ENCODE measurements at places on chromosomes 5 and 9. TPM values are rescaled to one million over a fixed set of nuclear protein-coding genes. Genes with fewer than 3 reads are reported as not detected.
A peak's percentile ranks its signal among the peaks of the same experiment; 100 is the strongest.

DNA sequence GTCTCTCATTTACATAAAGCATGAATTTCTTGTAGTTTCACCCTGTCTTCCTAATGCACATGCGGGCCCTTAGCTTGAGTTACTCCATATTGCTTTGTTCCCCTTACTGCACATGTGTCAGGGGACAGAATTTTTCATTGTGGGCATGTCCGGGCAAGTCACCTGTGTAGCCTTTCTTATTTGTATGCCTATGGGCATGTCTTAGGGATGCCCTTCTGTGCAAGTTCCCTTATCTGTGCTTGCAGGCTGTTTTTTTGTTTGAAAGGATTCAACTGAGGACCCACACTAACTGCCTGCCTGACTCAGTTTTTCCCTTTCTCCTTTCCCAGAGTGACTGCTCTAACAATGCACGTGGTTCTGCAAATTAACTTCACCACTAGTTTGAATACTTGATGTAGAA is 161.7 kb downstream of the YTHDC2 start:
- DNase-seq = no peak

- no peak for DNase-seq
Measured at GRCh38 chr9:114150608-114151007, 4.7 kb upstream of the COL27A1 start.

- peak; percentile 5 for DNase-seq
Measured at GRCh38 chr5:97550164-97550563, 367.1 kb upstream of the RIOK2 start.

DNA sequence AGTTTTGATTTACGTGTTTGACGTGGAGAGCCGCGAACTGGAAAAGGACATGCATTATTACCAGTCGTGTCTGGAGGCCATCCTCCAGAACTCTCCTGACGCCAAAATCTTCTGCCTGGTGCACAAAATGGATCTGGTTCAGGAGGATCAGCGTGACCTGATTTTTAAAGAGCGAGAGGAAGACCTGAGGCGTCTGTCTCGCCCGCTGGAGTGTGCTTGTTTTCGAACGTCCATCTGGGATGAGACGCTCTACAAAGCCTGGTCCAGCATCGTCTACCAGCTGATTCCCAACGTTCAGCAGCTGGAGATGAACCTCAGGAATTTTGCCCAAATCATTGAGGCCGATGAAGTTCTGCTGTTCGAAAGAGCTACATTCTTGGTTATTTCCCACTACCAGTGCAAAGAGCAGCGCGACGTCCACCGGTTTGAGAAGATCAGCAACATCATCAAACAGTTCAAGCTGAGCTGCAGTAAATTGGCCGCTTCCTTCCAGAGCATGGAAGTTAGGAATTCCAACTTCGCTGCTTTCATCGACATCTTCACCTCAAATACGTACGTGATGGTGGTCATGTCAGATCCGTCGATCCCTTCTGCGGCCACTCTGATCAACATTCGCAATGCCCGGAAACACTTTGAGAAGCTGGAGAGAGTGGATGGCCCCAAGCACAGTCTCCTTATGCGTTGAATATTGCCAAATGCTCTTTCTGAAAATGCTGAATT is 850 bp downstream of the RRAGA start:
- DNase-seq = no peak

GRCh38 chr5:168365581-168366081 is 74.2 kb downstream of the WWC1 start:
- DNase-seq = no peak

GRCh38 chr5:17444496-17444895 is 53.5 kb upstream of the TAF11L2 start:
- DNase-seq = no peak

DNA sequence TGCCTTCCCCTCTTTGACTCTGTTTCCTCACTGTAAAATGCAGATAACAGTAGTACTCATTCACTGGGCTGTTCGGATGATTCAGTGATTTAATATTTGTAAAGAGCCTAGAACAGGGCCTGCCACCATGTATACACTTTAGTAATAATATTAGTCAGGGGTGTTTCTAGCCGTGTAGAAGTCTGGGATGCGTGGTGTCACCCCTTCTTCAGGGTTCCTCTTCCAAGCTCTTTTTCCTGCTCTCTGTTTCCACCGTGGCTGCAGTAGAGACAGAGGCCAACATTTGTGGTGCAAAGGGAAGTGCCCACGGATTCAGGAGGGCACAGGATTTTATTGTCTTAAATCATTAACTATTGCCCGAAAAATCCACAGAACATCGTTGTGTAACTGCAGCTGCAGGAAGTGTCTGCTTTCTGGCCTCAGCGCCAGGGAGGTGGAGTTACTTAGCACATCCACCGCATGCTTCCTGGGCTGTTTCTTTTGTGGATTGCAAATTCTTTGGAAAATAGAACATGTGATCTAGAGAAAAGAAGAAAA is 61.7 kb downstream of the TRIO start:
- DNase-seq = peak; percentile 82

DNA sequence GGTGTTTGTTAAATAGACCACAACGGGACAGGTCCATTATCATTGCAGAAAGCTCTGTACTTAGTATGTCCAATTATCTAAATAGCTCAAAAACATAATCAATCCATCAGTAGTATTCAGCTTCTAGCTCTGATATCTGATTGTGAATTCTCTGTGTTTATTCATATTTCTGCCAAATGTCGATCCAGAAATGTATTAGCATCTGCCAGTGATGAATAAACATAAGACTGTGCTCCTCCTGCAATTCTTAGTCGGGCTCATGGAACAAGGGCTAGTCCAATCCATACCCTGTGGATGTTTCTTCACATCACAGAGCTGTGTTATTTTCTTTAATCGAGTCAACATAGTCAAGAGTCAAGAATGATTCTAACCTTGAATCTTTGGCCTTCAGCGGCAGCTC is 1612.1 kb upstream of the WWC1 start:
- DNase-seq = no peak

DNA sequence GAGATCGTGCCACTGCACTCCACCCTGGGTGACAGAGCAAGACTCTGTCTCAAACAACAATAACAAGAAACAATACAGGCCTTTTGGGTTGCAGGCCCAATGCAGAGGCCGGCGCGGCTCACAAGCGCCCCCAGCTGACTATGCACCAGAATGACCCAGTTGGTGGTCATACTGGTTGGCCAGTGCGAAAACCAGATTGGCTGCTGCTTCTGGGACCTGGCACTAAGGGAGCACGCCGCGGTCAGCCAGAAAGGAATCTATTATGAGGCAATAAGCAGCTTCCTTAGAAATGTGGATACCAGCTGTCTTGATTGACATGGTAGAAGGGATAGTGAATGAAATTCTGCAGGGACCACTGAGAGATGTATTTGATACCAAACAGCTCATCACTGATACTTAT is 35.0 kb downstream of the RANBP17 start:
- DNase-seq = no peak

HAVCR2 gene
- 0.07 TPM for total RNA-seq

PCDHGA11 gene
- total RNA-seq = 8.7 TPM

DNA sequence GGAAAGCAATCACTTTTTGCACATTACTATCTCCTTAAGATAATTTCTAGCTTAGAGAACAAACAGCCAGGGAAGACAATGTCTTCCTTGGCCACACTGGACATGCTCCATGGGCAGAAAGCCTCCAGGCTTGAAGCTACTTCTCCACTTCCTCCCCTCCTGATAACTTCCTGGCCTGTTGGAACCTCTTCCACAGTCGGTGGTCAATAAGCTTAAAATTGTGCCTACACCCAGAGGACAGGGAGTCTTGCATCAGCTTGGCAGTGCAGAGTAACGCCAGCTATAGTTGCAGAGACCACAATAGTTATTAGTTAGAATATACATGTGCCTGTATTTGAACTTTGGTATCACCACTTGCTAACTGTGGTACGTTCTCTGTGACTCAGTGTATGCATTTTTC is 58.1 kb upstream of the ABCA1 start:
- DNase-seq = no peak

DNA sequence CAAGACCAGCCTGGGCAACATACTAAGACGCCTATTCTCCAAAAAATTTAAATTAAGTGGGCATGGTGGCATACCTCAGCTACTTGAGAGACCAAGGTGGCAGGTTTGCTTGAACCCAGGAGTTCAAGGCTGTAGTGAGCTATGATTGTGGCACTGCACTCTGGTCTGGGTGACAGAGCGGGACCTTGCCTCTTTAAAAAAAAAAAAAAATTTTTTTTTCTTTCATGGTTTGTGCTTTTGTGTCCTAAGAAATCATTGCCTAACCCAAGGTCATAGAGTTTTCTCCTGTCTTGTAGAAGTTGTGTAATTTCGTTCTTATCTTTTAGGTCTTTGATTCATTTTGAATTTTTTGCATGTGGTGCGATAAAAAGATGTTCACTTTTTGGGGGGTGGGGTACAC is 12.3 kb downstream of the GPBP1 start:
- no peak for DNase-seq

DNA sequence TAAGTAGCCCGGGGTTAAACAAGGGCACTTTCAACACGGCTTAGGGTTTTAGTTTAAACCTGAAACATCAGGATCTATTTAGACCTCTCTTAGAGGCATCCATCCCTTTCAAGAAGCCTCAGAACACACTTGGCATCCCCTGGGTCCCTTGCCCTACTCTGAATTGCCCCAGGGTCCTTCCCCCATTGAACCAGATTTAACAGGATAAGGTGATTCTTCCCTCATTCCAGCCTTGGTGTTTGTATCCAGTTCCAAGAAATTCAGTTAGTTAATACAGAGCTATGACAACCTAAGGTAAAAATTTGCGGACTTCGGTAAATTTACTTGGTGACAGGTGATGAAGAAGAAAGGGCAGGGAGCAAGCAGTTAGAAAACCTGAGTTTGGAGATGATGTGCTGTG is 35.8 kb upstream of the GLIS3 start:
- DNase-seq = no peak

DNA sequence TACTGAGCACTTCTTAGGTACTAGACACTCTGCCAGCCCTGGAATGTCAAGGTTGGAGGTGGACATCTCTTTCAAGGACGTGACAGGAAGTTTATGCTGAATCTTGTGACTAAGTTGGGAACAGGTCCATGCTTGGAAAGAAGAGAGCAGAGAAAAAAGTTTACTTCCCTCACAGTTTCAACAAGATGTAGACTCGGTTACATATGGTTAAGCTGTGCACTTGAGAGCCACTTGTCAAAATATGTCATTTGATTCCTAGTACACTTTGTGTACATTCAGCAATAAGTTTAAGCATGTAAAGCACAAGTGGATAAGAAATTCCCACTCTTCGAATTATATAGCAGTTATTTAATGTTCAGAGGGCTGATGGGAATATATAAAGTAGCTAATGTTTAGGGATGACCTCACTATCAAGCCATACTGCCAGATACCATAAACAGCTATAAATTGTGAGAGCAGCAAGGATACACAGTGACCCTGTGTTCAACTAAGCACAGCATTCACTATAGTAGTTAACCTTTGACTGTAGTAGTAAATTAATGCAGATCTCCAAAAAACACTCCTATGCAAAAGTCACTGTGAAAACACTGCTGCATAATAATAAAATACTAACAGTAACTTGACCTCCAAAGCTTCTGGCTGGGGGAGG is 1944.6 kb upstream of the WWC1 start:
- no peak for DNase-seq

FAM81B gene
- total RNA-seq = 0.20 TPM

- no peak for DNase-seq
Measured at GRCh38 chr9:4997631-4998030, 12.6 kb downstream of the JAK2 start.

ADAMTSL2 gene
- not detected for total RNA-seq

GRCh38 chr5:65482736-65483545 is 1.2 kb upstream of the ADAMTS6 start:
- no peak for DNase-seq

DNA sequence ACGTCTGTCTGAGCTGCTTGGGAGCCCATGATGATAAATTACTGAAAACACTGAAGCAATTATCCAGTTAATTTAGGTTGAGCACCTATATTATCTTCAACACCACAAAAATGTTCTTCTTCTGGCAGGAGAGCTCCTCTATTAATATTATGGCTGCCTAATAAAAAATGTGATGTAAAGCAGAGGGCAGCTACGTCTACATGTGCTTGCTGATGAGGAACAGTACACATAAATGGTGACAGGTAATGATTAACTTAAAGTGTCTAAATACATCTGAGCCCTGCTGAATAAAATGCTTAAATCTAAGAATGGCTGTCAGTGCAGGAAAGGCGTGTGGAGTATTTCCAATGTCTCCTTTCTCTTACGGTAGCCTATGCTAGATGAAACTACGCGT is 131.3 kb upstream of the NR3C1 start:
- DNase-seq = no peak

All from pulmonary artery endothelial cell (primary cell).